Heart right ventricle (tissue), 16 donors: ENCODE measurements at places on chromosomes 7 and 10. TPM values are rescaled to one million over a fixed set of nuclear protein-coding genes. Genes with fewer than 3 reads are reported as not detected.

Gene AKR1B15
- total RNA-seq = not detected

Gene PIK3AP1
- 5.8 TPM for total RNA-seq

Gene H2BK1
- total RNA-seq = not detected

Gene UBE2D1
- 65.0 TPM for total RNA-seq

Gene PDK4
- 1,526 TPM for total RNA-seq

Gene GIMAP6
- 15.2 TPM for total RNA-seq

Gene PON1
- total RNA-seq = not detected

Gene STOX1
- 0.09 TPM for total RNA-seq

Gene THNSL1
- total RNA-seq = 4.8 TPM

Gene SYT15
- total RNA-seq = 1.9 TPM

Gene GPR15LG
- total RNA-seq = not detected

Gene GTF2I
- total RNA-seq = 119 TPM

Gene CCL24
- total RNA-seq = not detected

Gene DYDC2
- total RNA-seq = not detected

Gene IKZF1
- 2.0 TPM for total RNA-seq

Gene WNT2
- total RNA-seq = not detected

Gene LRRC18
- total RNA-seq = not detected

Gene VENTX
- not detected for total RNA-seq

Gene YAE1
- 16.9 TPM for total RNA-seq

Gene SPDYE17
- not detected for total RNA-seq

Gene SDHAF3
- total RNA-seq = 20.9 TPM

Gene BBS9
- total RNA-seq = 7.8 TPM

Gene RBP4
- total RNA-seq = not detected

Gene MLXIPL
- total RNA-seq = not detected

Gene SPDYE2B
- total RNA-seq = not detected

Gene GIMAP1
- total RNA-seq = 3.4 TPM

Gene TBX20
- total RNA-seq = 110 TPM

Gene LIPK
- not detected for total RNA-seq

Gene C10orf143
- 2.1 TPM for total RNA-seq

Gene GALNT17
- total RNA-seq = 56.6 TPM

Gene REEP3
- 13.0 TPM for total RNA-seq

Gene TSPAN12
- 72.7 TPM for total RNA-seq

Gene DDC
- total RNA-seq = not detected

Gene MCM10
- 0.07 TPM for total RNA-seq

Gene ZNF775
- 2.8 TPM for total RNA-seq

Gene CCDC172
- not detected for total RNA-seq

Gene DRGX
- not detected for total RNA-seq

Gene TECPR1
- total RNA-seq = 21.8 TPM

Gene SPDYE8
- not detected for total RNA-seq

Gene CLDN4
- total RNA-seq = not detected

Gene CCSER2
- 251 TPM for total RNA-seq

Gene EBLN1
- not detected for total RNA-seq

Gene XRCC2
- total RNA-seq = 0.27 TPM
